Muscle of leg (tissue), 16 donors: ENCODE measurements at places on chromosomes 3 and 15. TPM values are rescaled to one million over a fixed set of nuclear protein-coding genes. Genes with fewer than 3 reads are reported as not detected.

COL8A1 gene
- 1.2 TPM for polyA plus RNA-seq

SIAH2 gene
- 19.8 TPM for polyA plus RNA-seq

NR2E3 gene
- 2.8 TPM for polyA plus RNA-seq

TGM5 gene
- not detected for polyA plus RNA-seq

DNA sequence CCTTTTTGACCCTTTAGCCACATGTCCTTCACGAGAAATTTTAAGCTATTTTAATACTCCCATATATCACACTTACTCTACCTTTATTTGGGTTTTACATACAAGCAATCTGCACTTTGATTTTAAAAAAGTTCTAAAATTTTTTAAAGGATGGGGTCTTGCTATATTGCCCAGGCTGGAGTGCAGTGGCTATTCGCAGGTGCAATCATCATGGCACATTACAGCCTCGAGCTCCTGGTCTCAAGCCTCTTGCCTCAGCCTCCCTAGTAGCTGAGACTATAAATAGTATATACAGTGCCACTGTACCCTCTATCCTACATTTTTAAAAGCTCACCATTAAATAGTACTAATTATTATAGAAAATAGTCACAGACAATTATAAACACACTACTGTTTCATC lies 29.9 kb downstream of the NIT2 start:
- no peak for DNase-seq

GRCh38 chr3:98750276-98750919 lies 12.7 kb upstream of the ST3GAL6 start:
- no peak for DNase-seq

DNA sequence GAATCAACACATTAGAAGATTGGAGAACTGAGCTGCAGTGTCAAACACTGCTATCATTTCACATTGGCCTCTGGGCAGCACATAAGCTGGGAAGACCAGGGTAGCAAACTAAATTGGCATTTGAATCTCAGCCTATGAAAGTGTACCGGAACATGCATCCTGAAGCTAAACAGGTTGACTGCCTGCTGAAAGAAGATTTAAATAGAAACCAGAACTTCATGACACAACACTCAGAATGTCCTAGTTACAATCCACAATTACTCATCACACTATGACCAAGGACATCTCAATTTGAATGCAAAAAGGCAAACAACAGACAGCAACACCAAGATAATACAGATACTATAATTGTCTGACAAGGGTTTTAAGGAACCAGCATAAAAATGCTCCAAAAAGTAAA lies 26.2 kb downstream of the TM2D3 start:
- no peak for DNase-seq

- peak; percentile 75 for DNase-seq
Measured at GRCh38 chr15:68347392-68347791, 69.8 kb downstream of the FEM1B start.

DNA sequence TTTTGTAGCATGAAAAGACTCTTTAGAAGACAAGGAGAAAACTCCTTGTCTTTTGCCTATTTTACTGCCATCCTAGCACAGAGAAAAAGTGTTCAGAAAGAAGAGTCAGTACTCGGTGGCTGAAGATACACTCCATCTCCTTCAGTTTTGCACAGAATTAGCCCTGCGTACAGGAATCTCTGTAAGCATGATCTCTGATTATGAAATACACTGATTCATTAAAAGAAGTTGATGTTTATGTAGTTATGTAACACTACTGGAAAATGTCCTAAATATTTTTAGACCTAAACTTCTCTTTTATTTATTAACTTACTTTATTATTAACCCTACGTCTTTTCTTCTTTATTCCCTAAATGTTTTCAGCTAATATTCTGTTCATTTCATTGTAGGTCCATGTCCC lies 138.4 kb downstream of the LEKR1 start:
- DNase-seq, result no peak

DNA sequence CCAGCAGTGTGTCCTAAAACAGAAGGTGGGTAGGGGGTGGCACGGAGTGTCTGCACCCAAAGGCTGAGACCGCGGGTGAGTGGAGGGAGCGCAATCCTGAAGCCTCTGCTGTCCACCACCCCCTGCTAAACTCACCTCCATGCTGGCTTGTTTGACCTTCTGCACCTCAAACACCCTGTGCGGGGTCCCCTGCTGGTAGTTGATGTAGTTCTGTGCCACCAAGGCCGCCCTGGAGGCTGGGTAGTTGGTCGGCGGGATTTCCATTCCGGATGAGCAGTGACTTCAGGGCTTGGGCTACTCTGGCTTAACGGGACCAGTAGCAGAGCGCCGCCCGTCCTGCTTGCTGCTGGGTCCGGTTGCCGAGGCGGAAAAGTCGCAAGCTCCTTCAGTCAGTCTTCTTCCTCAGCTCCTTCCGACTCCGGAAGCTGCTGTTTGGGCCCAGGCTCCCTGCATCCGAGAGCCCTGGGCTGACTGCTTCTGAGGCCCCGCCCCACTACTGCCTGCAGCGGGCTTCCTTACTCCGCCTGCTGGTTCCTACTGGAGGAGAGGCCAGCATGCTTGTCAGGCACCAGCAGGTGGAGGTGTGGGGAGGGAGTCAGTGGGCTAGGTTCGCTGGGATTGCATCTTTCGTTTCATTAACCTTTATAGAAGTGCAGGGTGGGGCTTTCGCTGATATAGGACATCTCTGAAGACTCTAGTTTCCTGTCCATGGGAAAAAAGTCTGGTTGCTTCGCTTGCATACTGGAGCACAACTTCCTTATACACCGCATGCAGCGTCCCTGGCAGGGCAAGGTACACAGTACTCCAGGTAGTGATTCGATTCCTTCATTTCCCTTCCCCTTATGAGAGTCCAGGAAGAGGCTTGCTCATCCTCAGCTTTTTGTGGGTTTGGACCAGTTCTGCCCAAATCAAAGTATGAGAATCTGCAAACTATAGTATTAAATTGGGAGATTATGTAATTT lies at the start of gene LXN:
Gene LXN, minus strand, starts transcription at position 434 of the 962 bp plus-strand sequence. Its CDS starts 170 bp downstream, at position 264.
- DNase-seq, result peak; percentile 92

DNA sequence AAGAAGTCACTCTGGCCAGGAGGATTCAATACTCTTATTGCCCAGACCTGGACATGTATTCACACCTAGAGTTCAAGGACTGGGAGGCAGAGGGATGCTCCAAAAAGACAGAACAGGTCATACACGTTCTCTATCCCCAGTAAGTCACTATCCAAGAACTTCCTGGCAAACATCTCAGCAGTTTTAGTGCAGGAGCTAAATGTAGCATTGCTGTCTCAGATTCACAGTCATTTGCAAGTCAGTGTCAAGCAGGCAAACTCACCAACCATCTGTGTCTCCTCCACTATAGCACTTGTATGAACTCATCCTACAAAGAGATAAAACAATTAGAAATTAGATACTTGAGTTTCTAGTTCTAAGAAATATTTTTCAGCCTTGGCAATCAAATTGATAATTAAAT lies 38.4 kb downstream of the ABHD17C start:
- DNase-seq, result peak; percentile 16

DNA sequence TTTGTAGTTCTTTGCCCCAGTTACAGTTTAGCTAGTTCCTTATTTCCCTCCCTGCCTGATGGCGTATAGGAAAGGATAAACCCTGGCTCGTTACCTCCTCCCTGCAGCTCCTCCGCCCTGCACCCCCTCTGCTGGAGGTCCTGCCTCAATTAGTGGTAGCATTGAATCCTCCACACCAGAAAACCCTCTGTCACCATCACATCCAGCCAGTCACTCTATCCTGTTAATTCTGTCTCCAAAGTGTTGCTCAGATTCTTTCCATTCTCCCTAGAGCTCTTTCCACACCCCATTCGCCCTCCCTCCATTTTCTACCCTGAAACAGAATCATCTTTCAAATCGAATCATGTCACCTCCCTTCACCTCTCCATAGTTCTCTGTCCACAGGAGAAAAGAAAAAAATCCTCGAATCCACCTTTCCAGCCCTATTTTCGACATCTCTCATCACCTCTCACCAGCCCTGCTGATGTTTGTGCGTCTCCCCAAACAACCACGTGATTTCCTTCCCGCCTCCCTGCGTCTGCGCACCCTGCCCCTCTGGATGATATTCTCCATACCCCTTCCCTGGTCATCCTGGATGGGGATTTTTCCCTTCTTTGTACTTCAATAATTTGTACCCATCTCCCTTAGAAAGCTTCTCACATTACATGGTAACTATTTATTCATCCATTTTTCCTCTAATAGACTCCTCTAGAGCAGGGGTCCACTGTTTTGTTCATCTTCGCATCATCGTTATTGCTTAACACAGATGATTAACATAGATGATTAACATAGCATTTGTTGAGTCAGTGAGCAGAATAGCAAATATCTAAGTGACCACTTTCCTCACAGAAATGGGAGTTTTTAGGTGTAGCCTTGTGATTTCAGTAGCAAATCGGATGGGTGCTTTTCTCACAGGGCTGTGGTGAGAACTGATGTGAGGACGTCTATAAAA lies 37.1 kb downstream of the MAP3K13 start:
- no peak for DNase-seq

DNA sequence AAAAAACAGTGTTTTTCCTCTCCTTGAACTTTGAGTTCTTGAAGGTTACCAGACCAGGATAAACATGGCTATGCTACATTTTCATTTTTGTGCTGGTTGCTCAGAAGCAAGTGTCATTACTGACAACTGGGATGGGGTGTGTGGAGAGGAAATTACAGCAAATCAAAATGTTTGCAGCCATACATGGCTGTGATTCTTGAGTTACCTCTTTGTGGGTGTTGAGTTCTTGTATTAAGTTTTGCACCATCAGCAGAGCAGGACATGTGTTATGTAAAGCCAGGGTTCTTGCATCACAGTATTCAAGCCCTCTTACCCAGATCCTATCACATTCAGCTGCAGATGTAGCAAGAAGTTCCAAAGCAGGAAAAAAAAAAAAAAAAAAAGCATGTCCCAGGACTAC lies 53.9 kb upstream of the ATOSA start:
- DNase-seq, result peak; percentile 11

DNA sequence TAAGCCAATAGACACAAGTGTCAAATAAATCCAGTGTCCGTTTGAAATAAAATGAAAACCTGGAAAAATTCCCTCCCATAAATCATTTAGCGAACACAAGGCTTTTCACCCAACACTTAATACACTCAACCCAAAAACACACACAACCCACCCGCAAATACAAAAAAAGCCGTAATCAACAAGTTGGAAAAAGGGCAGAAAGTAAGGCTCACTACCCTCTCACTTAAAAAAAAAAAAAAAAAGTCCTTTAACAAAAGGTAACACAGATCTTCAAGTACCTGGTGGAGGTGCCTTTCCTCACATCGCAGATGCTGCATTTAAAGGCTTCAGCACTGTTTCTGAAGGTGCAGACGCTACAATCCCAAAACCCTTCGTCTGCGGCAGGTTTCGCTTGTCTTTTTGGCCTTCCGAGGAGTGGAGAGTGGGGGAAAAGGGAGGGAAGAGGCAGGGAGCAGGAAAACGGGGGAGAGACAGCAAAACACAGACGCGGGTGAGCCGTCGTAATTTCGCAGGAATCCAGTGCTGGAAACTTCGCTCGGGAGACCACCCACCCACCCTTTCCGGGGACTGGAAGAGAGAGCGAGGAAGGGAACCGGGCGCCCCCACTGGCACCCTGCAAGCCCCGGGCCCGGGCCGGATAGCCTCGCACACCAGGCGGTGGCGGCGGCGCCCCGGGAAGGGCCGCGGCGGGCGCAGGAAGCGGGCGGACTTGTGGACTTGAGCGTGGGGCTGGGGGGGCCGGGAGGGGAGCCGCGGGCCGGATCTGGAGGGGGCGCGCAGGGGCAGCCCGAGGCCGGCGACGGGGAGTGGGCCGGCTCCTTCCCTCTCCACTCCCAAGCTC lies 401.8 kb downstream of the SHQ1 start:
- DNase-seq, result no peak

- peak; percentile 4 for DNase-seq
Measured at GRCh38 chr15:29569533-29570092, 252.7 kb downstream of the TJP1 start.

- peak; percentile 33 for DNase-seq
Measured at GRCh38 chr15:33737687-33738601, 230.4 kb upstream of the CHRM5 start.

- DNase-seq, result peak; percentile 52
Measured at GRCh38 chr3:6165951-6166350, 695.0 kb upstream of the GRM7 start.

- peak; percentile 26 for DNase-seq
Measured at GRCh38 chr3:174342171-174342570, 517.0 kb upstream of the NAALADL2 start.

DNA sequence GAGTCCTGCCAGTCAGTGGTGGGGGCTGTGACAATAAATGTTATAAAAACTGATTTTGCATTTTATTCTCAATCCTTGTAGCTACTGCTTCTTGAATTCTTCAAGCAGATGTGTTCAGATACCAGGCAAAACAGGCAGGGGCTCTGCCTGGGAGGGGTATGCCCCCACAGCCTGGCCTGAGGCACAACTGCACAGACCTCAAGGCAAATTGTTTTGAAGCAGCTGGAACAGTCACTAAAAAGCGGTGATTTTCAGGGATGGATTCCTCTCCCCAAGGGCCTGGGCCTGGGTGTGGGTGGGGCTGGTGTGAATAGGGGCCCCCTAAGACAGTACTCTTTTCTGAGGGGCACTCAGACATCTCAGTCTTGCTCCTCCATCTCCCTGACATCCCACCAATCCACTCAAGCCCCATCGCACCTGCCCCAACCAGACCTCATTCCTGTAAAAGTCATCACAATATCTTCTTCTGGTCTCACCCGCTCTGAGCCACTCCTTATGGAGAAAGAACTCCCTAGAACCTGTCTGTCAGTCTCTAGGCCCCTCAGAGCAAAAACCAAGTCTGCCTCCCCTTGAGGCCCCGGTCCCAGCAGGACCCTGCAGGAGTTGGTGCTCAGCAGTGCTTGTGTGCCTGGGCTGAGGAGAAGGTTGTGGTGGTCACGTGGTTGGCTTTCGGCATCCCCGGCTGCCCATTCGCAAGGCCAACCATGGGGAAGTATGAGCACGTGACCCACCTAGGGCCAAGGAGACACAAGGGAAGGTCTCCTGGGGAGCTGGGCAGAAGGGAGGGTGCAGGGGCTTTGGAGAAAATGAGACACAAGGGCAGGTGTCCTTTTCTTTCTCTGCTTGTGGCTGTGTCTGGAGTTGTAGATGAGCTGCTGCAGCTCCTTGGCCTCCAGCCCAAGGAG lies 2.9 kb upstream of the PSTPIP1 start:
- DNase-seq, result no peak
